ENCODE measurements at places on chromosomes 7 and 10.
A peak's percentile ranks its signal among the peaks of the same experiment; 100 is the strongest.

- no peak for DNase-seq
These were observed 2.5 kb downstream of the P4HA1 start for GRCh38 chr10:73093922-73094850.

DNA sequence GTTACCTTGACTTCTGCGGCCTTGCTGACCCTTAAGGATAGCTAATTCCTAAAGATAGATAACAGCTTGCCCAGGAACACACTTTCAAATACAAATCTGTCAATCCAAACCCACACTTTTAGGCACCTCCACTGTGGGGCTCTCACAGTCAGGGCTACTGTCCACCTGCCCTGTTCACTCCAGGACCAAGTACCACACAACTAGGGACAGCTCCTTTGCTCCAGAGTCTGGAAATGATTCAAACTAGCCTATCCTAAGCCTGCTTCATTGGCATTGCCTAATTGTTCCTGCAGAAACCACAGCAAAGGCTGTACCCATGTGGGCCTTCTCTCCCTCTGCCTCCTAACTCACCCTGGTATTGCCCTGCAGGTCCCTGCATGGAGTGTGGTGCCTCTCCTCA is 538.9 kb upstream of the IGFBP3 start:
- DNase-seq, result no peak

- DNase-seq, result no peak
These were observed 25.4 kb downstream of the ARHGAP21 start for GRCh38 chr10:24698270-24698669.

GRCh38 chr10:113056441-113057021 is 106.5 kb downstream of the TCF7L2 start:
- DNase-seq, result peak; percentile 81

DNA sequence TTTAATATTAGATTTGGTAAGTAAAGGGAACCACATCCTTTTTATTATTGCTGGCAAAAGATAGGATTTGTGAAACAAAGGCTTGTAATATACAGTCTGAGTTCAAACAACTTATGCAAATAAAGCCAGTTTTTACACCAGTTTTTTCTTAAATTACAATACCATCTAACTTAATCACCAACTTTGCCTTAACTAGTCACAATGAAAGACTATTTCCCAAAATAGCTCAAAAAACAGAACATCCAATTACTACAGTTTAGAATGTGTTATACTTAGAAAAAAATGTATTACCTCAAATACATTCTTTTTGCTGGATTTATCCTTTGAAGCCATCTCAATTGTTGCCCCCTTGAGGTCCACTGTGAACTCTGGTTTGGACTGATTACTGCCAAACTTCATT is 108.5 kb downstream of the ARHGAP12 start:
- no peak for DNase-seq

DNA sequence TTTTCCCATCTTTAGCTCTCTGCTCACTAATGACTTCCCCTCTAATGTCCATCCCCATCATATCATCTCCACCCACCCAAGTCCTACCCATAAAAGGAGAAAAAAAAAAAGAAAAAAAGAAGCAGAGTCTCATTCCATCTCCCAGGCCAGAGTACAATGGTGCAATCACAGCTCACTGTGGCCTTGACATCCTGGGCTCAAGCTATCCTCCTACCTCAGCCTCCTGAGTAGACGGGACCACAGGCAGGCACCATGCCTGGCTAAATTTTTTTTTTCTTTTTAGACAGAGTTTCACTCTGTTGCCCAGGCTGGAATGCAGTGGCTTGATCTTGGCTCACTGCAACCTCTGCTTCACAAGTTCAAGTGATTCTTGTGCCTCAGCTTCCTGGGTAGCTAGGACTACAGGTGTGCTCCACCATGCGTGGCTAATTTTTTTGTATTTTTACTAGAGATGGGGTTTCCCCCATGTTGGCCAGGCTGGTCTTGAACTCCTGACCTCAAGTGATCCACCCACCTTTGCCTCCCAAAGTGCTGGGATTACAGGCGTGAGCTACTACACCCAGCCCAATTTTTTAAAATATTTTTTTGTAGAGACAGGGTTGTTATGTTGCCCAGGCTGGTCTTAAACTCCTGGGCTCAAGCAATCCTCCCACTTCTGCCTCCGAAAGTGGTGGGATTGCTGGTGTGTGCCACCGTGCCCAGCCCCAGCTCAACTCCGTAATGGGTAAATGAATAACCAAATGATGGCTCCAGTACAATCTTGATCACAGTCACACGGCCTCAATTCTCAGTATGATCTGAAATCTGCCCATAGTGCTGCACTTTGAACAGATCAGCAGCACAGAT is 24.6 kb upstream of the SGMS1 start:
- DNase-seq, result no peak

DNA sequence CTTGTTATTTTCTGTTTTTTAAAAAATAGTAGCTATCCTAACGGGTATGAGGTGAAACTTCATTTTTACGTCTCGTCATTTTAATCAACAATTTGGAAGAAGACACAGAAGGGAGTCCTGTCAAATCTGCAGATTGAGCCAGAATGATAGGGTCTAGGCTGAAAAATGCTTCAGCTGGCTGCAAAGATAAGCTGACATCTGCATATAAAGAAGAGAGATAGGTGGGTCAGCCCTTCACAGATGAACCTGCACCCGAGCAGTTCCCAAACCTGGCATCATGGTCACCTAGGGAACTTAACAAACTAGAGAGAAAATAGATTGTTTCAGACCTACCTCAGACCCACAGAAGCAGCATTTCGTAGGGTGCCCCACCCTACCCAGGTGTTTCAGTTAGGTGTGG is 35.2 kb upstream of the BMPR1A start:
- DNase-seq, result no peak

DNA sequence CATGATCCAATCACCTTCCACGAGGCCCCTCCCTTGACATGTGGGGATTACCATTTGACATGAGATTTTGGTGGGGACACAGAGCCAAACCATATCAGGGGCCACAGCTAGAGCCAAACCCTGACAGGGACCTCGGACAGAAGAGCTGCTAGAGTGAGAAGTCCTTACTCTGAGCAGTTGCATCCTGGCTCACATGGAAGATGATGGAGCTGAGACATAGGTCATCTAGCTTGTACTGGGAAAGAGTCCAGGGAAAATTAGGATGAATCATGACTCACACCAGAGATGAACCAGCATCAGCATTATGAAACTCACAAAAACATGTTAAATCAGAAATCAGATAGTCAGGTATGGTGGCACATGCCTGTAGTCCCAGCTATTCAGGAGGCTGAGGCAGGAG is 12.8 kb upstream of the FMC1 start:
- peak; percentile 89 for DNase-seq

- DNase-seq, result peak; percentile 56
These were observed 30.6 kb downstream of the TLX1 start for GRCh38 chr10:101161494-101162299.

DNA sequence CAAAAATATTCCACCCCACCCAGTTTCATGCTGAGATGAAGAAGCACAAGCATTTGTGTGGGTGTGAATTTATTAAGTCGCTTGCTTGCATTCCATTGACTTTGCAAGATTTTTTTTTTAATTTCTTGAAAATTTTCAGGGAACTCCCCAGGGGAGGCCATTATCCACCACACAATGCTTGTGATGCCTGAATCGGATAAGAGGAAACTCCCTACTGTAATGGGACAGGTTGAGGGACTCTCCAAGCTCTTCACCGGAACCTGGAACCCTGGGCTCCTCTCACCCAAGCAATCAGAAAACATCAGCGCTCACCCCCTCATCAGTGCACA is 153.6 kb upstream of the ZMIZ1 start:
- no peak for DNase-seq

DNA sequence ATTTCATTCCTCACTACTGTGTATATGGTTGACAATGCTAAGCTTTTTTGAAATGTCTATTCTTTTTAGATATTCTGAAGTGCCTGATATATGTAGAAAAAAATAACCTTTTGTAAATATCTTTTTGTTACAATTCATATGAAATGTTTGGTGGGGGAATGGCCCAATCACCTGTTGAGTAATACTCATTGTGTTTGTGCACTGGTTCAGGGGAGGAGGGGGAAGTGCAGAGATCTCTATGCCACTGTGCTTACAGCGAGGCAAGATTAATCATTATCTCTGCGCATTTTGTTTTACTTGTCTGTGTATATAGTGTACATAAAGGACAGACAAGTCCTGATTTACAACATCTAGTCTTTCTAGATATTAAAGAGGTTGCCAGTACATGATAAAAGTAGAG is 25.2 kb downstream of the NUP42 start:
- no peak for DNase-seq

GRCh38 chr7:138834583-138834982 is 36.6 kb upstream of the ATP6V0A4 start:
- DNase-seq, result no peak

DNA sequence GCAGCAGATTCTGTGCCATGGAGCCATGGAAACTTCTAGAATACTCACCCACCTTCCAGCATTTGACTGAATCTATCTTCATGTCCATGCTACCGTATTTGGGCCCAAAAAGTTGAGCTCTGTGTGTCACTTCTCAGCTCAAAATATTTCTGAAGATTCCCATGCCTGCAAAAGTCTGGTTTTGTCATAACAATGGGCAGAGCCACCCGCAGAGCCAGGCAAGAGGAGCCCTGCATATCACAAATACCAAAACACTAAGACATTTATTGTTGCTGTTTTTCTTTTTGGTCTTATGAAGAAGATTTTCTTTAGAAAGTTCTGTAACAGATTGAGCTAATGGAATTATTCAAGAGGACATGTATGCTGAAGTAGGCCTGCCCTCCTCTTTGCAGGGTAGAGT is 68.1 kb downstream of the PRTFDC1 start:
- no peak for DNase-seq

DNA sequence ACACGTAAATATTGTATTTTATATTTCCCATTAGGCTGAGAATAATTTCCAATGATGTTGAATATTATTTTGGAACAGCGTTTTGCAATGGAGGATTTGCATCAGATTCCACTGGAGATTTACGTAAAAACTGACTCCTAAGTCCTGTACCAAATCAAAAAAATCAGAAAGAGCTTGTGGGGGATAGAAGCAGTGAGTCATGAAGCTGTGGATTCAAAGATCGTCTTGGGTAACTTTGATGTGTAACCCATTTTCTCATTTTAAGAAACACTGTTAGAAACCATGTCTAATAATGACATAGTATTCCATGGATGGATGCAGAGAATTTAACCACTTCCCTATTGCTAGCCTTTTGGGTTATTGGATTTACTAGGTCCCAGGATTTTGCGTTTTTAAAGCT is 158.6 kb downstream of the INHBA start:
- DNase-seq, result peak; percentile 28

DNA sequence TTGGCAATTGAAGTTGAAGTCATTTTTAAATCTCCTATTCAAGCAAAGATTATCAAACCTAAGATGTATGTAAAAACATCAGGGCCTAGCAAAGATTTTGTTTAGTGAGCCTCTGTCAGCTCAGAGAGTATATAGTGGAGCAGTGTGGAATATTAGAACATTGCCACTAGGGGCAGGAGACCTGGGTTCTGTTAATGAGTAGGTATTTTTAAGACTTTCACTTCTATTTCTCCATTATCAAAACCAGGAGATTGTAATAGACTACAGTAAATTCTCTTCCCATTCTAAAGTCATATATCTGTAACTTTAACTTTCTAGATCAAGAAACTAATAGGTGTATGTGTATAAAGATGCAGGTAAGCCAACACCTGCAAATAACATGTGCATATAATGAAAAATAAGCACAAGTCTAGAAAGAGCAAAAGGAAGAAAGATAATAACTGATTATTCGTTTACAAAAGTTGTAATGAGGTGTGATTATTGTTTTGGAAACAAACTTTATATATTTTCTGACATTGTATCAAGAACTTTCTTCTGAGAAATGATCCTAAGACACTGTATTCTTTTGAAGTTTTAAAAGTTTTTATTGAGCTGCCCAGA is 64.4 kb downstream of the KCND2 start:
- no peak for DNase-seq

- DNase-seq, result no peak
These were observed at the start of gene TDRD1 for GRCh38 chr10:114179148-114179547. TSS of gene TDRD1 (plus strand) at chr10:114179353. CDS start at chr10:114187832, 8,479 bp downstream.

DNA sequence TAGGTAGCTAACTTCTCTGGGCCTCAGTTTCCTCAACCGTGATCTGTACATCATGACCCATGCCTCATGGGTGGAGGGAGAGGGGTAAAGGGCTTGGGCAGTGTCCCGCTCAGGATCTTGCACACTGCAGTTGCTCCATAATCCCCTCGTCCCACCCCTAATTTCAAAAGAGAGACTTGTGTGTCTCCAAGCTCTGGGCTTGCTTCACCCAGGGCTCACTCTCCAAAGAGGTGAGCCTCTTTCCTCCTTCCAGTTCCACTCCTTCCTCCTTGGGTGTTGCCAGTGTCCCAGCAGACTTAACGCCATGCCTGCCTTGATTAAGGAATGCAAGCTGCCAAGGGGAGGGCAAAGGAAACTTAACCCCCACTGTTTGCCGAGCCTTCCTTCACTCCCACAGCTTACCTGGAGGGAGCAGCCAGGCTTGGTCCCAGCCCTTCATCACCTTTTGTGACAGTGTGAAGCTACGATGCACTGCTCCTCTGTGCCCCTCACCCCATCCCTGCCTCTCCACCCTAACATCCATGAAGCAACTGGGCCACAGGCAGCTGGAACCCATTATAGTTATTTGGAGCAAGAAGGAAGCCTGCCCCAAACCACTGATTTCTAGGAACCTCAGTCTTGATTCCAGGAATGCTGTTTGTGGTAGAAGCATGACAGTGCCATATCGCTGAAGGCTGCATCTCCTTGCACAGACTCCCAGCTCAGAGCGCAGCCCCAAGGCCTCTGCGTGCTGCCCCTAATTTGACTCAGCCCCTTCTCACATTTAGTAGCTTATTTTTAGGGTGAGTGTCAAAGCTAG is 363.3 kb downstream of the TNS3 start:
- DNase-seq, result peak; percentile 38

DNA sequence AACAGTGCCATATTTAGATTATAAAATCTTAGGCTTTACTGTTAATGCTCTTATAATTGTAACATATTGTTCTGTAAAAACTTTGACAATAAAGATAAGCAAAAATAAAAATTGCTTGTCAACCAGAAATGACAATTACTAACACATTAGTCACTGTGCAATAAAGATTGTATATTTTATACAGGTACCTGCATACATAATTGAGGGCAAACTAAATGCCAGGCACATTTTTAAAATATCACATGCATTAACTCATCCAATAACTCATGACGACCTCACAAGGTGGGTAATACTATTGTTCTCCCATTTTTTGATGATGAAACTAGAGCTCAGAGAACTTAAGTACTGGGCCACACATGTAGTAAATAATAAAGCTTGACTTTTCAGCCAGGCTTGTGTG is 1020.2 kb upstream of the C7orf33 start:
- DNase-seq, result no peak

DNA sequence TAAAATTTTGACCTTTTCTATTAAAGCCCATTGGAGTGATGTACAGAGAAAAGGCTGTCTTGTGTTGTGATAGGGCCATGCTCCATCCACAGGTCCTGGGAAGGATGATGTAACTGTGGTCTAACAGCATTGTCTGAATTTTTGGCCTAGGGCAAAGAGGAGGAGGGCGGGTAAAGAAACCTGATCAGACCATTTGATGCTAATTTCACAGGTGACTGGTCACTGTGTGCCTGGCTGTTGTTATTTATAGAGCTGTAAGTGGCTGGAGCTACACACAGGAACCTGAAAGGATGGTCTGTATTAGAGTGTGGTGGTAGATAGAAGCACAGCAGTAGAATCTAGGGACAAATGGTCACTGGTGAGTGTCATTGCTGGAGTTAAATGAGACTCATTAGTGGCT is 182.1 kb downstream of the AUTS2 start:
- DNase-seq, result no peak

- DNase-seq, result no peak
These were observed 127.6 kb downstream of the TNS3 start for GRCh38 chr7:47454069-47454973.

All from stromal cell of bone marrow (primary cell).